ENCODE measurements at places on chromosomes 12 and 14.

DNA sequence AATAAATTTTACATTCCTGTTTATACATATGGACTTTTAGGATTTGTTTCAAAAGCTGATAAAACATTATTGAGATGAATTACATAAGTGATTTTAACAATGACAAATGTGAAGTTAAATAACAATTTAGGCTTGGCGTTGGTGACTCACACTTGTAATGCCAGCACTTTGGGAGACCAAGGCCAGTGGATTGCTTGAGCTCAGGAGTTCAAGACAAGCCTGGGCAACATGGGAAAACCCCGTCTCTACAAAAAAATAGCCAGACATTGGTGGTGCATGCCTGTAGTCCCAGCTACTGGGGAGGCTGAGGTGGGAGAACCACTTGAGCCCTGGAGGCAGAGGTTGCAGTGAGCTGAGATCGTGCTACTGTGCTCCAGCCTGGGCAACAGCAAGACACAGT, 7.4 kb downstream of the ACOT2 start:
- DNase-seq, result peak; percentile 19

GRCh38 chr14:90426031-90426540, 29.3 kb downstream of the CALM1 start:
- no peak for DNase-seq

GRCh38 chr12:18457362-18457761, 196.0 kb downstream of the PIK3C2G start:
- DNase-seq, result no peak

GRCh38 chr12:46265734-46266133, 3.1 kb downstream of the SLC38A1 start:
- DNase-seq, result no peak

GRCh38 chr12:92784797-92785562, 82.2 kb downstream of the PLEKHG7 start:
- peak; percentile 80 for DNase-seq

All from fibroblast of the aortic adventitia (primary cell).